ENCODE measurements at places on chromosomes 2 and 18.

DNA sequence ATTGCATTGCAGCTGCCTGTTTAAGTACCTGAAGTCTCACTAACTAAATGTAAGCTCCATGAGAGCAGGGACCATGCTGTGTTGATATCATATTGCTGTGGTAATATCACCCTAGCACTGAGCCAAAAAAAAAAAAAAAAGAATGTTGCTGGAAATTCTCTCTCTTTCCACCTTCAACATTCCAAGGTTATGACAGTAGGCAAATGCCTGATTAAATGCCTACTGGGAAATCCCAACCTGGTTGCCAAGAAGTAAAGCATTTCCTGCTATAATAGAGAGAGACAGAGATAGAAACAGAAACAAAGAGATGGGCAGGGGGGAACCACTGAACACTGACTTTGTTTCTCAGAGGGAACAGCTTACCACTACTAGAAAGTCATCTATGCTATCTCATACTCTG, 1604.2 kb downstream of the LRP1B start:
- DNase-seq, result peak; percentile 71

DNA sequence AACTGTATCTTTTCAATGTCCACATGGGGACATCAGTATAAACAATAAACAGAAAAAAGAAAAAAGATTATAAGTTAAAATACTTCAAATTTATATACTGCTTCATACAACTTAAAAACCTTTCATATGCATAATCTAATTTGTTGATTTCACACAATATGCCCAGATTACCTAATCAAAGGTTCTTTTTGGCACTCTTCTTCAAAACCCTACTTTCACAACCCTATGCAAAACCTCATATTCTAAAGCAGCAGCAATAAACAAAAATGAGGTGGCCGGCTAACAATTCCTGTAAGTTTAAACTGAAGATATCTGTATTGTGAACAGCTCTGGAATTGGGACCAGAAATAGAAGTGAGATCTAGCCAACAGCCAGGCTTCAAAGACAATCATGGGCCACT, 28.6 kb downstream of the STK17B start:
- DNase-seq, result peak; percentile 31

DNA sequence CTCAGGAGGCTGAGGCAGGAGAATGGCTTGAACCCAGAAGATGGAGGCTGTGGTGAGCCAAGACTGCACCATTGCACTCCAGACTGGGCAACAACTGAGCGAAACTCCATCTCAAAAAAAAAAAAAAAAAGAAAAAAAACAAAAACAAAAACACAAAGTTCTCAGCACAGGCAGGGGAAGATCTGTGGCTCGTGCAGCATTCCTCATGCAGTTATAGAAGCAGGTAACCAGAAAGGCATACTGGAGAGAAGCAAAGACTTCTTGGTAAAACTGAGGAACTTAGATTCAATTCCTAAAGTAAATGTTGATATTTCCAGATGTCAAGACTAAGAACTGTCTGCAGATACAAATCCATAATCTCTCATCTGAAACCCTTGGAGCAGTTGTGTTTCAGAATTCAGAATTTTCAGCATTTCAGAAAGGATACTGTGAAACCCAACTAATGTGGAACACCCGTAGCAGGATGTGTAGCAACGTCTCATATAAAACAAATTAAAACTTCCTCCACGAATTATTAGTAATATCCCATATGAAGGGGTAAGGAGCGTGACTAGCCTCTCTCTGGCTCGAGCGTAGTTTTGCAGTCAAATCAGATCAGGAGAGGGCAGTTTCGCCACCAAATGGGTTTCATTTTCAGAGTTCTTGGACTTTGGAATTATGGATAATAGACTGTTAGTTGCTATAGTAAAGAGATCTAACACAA, 13.2 kb upstream of the SLC25A52 start:
- no peak for DNase-seq

DNA sequence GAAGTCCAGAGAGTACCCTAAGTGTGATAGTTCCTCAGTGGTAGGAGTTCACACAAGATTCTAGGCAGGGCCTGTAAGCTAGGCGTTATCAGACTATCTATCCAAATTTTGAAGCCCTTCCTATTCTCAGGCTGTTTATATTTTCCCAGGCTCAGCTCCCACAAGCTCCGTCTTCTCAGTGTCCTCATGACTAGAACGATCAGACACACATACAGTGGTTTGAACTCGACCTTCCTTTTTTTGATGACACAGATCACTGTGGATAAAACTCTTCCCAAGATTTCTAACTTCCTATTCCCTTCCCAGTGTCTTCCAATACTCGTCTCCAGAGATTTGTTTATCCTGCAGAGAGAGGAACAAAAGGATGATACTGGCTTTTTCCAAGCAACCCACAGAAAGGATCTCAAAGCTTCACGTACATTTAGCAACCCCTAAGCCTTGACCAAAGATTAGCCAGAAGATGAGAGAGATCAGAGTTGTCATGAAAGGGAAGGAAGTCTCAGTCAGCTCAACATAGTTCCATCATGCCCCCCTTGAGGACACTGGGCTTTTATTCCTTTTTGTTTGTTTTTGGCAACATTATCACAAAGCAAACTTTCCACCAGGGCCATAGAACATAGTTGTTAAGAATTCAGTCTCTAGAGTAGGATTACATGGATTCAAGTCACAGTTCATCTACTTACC, 42.3 kb upstream of the DOK6 start:
- no peak for DNase-seq

DNA sequence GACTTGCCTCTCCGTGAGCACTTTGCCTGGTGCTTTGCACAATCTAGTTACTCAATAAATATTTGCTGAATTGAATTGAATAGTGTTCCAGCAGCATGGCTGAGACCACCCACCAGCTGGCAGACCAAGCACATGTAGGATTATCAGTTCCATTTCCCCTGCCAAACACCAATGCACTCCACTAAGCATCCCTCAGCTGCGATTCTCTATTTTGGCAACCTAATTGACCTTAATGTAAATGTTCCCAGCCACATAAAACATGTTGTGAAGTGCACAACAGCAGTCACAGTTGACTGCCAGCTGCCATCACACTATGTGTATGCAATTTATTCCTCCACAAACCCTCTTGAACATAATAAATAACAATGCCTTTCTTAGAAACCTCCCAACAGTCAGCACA, 1879.4 kb upstream of the PIK3C3 start:
- no peak for DNase-seq

GRCh38 chr18:53883771-53884170, 340.7 kb downstream of the MBD2 start:
- no peak for DNase-seq

DNA sequence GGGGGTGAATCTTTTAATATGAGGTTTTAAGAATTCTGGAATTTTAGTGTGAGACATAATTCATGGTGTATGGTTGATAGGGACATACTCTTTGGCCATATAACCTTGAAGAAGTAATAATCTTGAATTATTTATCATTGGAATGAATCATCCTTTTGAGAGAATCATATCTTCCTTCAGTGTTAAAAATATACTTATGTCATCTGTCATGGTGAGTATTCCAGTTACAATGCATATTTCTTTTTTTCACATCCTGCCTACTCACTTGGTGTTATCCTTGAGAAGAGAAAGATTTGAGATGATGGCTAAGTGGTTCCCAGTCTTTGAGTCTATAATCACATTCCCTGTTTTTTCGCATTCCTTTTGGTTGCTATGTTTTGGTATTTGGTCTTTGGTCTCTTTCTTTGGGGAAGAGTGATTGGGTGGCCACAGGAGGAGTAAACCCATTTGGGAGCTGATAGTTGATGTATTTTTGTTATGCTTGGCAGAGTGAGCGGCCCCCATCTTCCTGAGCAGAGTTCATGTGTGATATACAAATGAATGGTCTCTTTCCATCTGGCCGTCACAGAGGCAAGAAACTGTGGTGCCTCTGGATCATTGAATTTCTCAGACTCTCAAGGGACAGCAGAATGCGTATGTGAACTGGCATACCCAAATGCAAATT, 21.6 kb downstream of the ASAP2 start:
- peak; percentile 79 for DNase-seq

DNA sequence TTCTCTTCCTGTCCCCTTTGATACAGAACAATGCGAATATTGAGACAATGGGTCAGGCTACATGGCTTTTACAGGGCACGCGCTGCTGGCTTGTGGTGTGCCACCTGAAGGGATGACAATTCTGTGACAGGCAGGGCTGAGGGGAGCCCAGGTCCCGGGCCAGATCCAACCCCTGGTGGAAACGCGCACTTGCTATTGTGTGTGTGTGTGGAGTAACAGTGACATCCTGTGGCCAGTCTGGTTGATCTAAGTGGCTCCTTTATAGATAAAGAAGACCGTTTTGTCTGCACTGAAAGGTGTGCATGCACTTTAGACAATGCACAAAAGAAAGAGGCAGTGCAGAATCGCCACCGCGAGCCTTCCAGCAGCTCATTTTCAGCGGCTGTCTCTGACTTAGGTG, 273.6 kb downstream of the HRH4 start:
- DNase-seq, result peak; percentile 2

GRCh38 chr18:2680216-2680792, 24.8 kb downstream of the SMCHD1 start:
- no peak for DNase-seq

GRCh38 chr18:22363867-22364463, 53.8 kb downstream of the CTAGE1 start:
- peak; percentile 51 for DNase-seq

DNA sequence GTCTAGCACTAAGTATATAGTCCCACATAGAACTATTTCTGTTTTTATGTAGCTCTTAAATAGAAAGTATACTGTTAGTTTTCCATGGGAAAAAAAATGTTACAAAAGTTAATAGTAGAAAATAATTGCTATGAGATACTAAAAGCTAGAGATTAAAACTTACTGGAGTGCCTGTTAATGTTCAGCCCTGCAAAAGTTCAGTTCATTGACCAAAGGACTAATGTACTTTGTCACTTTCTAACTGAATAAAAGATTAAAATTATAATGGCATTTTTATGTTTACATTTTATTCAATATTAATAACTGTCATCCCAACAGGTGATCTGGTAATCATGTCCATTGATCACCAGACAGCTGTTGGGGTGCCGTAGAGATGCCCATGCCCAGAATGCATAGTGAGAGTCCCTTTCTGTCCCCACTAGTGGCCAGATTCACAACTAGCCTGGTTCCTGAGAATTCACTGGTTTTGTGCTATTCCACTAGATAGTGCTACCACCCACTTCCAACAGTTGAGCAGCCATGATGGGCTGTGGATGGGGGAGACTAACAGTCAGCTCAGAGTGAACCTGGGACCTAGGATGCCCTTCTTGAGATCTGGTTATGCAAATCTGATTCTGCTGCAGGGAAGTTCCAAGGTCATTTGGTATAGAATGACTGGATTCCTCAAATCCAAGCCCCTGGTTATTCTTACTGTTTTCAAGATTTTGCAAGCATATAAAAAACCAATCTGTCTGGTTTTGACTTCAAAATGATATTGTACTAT, 57.8 kb downstream of the AFTPH start:
- DNase-seq, result no peak

- no peak for DNase-seq
Observed at GRCh38 chr2:116669782-116670181, 1144.7 kb upstream of the DDX18 start.

GRCh38 chr2:180370511-180371205, 363.6 kb upstream of the CWC22 start:
- peak; percentile 44 for DNase-seq

GRCh38 chr18:9015689-9016088, 86.8 kb upstream of the NDUFV2 start:
- no peak for DNase-seq

- no peak for DNase-seq
Observed at GRCh38 chr2:201859949-201860348, 53.6 kb downstream of the CDK15 start.

DNA sequence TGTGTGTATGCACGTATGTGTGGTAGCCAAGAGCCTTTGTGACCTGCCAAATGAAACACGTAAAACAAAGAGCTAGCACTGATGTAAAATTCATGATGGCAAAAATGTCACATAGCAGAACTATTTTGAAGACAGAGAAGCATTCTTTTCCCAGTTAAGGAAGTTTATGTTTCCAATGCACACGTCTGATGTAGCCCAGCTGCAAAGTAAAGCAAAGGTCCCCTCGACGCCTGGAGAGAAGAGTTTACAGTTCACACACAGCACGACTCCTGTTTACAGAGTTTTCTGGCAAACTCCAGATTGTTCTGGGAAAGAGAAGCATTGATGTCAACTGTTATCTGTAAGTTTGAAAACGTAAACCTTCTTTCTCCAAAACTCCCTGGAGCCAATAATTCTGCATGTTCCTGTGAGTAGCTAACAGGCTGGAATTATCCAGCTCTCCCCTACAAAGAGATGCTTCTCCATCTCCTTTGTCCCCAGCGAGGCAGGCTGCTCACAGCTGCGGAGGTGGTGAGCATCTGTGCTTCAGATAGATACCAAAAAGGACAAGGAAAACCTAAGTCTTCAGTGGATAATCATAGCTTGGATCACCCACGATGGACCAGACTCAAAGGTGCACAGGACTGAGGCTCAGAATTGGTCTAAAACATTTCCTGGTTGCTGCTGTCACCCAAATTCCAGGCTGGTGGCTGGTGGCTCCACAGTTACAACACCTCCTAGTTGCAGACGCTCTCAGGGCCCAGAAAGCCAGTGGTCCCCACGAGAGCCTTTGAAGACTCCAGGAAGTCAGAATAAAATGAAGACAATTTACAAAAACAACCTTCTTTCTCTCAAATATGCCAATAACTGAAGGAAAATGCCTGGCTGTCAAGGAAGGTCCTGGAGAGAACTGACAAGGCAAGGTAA, 87.4 kb downstream of the COL6A3 start:
- peak; percentile 95 for DNase-seq

DNA sequence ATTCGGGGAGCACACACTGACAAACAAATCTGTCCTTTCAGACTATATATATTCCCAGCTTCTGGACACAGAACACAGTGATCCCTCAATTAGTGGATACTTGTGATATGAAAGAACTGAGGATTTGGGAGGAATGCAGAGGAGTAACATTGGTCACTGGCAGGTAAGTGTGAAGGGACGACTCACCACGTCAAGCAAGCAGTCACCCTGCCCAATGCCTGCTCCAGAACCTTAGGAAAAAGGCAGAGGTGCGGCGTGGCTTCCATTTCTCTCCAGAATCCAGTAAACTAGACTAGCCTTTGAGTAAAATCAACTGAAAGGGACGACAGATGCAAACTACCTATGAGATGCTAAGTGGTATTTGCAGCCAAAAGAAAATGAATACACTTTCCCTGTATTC, 1.1 kb downstream of the CCDC93 start:
- no peak for DNase-seq

GRCh38 chr18:27556741-27557140, 371.6 kb upstream of the CHST9 start:
- DNase-seq, result no peak

- DNase-seq, result no peak
Observed at GRCh38 chr2:229137639-229138038, 133.4 kb downstream of the PID1 start.

GRCh38 chr2:25349397-25349796, 7.7 kb upstream of the DNMT3A start:
- DNase-seq, result peak; percentile 71

- DNase-seq, result no peak
Observed at GRCh38 chr2:224171226-224171625, 132.1 kb upstream of the SERPINE2 start.
